ENCODE measurements at places on chromosomes 6 and 20.

DNA sequence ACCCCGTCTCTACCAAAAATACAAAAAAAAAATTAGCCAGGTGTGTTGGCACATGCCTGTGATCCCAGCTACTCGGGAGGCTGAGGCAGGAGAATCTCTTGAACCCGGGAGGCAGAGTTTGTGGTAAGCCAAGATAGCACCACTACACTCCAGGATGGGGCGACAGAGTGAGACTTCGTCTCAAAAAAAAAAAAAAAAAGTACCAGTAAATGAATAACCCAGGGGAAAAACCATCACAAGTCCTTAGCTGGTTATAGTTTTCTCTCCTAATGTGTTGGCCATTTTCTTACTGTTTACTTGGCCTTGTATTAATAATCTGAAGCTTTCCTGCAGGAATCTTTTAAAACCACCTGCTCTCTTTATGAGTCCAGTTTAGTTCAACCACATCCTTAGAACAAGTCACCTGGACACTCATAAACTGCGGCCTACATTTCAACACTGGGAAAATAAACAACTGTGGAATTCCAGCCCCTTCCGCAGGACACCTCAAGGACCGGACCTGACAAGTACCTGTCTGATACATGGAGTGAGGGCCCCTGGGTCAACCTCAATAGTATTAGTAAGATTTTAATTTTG, 102.6 kb downstream of the ATP9A start:
- no peak for DNase-seq

- DNase-seq: no peak
These were observed at the start of gene SIRPG for GRCh38 chr20:1657556-1658334. SIRPG (minus strand) TSS chr20:1657779; CDS start chr20:1657714, 65 bp downstream.

DNA sequence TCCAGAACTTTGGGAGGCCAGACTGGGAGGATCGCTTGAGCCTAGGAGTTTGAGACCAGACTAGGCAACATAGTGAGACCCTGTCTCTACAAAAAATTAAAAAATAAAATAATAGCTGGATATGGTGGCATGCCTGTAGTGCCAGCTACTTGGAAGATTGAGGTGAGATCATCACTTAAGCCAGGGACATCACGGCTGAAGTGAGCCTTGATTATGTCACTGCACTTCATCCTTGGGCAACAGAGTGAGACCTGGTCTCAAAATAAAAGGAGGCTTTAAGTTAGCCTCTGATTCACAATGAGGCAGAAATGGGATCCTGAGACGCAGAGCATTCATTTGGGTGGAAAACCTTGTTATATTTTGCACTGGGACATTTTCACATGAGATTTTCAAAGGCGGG, 57.0 kb downstream of the TULP4 start:
- DNase-seq: no peak

GRCh38 chr20:52987295-52987694, 15.1 kb downstream of the TSHZ2 start:
- no peak for DNase-seq

Measured in naive B cell (primary cell).